ENCODE measurements at places on chromosomes 7 and 10.

- no peak for DNase-seq
Measured at GRCh38 chr10:106175760-106176377, 988.6 kb downstream of the SORCS1 start.

GRCh38 chr7:4633012-4633411 is 49.1 kb upstream of the FOXK1 start:
- DNase-seq = no peak

GRCh38 chr10:67804395-67804678 is 33.7 kb downstream of the DNAJC12 start:
- no peak for DNase-seq

DNA sequence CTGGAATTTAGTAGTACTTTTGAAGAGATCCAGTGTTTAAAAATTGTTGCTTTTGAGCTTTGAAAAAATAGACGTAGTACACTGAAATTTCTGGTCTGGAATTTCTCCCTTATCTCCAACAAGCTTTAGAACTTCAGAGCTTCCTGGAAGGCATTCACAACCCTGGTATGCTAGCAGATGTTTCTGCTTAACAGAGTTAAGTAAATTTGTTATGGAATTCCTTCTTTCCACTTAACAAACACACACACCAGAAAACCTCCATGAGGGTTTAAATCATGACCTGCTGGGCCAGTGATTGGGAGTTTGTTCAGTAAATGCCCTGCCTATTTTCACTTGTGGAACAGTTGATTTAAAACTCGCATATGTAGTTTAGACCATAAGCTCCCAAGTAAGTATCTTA is 13.7 kb downstream of the ASB15 start:
- no peak for DNase-seq

GRCh38 chr7:51045319-51046102 is 262.8 kb upstream of the GRB10 start:
- DNase-seq = no peak

GRCh38 chr7:101468546-101469275 is 106.0 kb downstream of the COL26A1 start:
- DNase-seq = no peak

- no peak for DNase-seq
Measured at GRCh38 chr7:25310896-25311295, 82.6 kb upstream of the NPVF start.

DNA sequence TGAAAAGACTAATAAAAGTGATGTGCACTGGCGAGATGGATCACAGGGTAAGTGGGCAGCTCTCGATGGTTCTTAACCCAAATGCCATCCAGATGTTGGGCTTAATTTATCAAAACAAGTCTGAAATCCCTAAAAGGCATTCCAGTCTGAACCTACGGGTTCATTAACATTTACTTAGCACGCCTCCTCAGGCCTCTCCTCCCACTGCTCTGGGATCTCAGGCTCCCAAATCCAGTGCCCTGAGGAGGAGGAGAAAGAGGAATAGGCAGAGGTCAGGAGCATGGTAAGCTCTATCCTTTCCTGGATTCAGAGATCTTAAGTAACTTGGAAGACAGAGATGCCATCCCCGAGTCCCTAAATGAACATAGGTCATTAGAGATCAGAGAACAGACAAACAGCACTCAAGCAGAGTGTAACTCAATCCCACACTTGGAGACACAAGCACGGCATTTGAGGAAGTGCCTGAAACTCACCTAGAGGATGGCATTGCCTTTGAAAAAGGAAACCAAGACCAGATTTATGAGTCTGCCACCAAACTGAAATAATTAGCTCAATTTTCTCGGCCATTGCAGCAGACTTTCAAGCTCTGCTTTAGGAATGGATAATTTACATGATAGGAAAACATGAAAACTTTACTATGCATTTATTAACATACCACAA is 140.9 kb downstream of the CXCL12 start:
- no peak for DNase-seq

- DNase-seq = peak; percentile 80
Measured at GRCh38 chr7:68813551-68814080, 784.7 kb upstream of the AUTS2 start.

DNA sequence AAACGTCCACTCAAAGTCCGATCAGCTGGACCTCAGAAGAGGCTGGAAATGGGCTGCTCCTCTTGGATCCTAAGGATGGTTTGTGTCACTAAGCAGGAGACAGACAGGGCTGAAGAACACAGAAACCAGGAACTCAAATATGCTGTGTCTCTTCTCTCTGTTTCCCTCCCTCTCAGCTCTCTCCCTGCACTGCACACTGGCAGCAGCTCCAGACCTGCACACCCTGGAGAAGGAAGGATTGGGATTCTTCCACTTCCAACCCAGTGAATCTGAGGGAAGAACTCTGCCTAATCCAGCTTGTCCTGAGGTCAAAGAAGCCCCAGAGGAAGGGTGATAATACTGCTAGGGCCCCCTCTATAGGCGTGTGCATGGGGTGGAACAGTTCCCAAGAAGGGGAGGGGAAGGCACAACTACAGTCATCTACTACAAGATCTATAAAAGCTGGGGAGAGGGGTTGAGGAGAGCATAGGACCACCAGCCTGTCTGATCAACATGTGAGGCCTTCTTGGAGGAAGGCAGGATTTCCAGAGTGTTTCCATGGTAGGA is 22.7 kb upstream of the ZCCHC24 start:
- DNase-seq = no peak

DNA sequence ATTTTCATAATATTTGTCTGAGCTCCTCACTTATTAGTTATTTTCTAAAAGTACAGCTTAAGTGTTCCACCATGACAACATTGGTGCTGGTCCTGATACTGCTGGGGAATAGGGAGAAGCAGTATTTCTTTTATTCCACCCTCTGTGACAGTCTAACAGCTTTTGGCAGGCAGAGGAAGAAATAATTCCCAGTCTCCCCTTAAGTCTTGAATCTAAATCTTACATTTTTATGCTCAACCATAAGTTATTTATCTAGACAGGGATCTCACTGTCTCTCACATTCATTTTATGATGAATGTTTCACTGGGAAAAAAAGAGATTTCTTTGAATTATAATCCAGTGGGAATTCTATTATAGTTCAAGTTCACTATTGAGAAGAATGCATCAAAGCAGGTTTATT is 71.5 kb downstream of the MAGI2 start:
- DNase-seq = no peak

GRCh38 chr7:50853311-50853710 is 70.6 kb upstream of the GRB10 start:
- no peak for DNase-seq

DNA sequence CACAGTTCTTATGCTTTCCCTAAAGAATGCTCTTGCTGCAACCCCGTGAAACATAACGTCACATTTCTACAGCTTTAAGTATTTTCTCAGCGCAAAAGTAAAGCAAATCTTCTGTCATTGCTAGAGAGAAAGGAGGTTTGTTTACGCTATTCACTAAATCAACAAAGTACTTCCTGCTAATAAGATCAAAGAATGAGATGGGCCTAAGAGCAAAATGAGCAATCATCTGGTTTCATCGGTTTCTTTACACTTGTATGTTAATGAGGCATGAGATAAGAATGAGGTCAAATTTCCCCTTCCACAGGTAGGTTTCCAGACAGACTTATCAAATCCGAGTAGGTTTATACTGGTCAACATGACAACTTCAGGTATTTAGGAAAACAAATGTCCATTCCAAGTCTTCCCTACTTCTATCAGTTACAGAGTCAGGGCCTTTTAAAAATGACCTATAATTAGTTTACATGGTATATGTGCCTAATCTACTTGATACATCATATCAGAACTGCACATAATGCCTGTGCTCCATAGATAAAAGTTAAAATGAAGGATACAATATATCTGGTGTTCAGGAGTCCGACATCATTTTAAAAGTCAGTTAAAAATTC is 8.4 kb downstream of the USP6NL start:
- no peak for DNase-seq

GRCh38 chr10:15626937-15627336 is 92.8 kb downstream of the ITGA8 start:
- no peak for DNase-seq

DNA sequence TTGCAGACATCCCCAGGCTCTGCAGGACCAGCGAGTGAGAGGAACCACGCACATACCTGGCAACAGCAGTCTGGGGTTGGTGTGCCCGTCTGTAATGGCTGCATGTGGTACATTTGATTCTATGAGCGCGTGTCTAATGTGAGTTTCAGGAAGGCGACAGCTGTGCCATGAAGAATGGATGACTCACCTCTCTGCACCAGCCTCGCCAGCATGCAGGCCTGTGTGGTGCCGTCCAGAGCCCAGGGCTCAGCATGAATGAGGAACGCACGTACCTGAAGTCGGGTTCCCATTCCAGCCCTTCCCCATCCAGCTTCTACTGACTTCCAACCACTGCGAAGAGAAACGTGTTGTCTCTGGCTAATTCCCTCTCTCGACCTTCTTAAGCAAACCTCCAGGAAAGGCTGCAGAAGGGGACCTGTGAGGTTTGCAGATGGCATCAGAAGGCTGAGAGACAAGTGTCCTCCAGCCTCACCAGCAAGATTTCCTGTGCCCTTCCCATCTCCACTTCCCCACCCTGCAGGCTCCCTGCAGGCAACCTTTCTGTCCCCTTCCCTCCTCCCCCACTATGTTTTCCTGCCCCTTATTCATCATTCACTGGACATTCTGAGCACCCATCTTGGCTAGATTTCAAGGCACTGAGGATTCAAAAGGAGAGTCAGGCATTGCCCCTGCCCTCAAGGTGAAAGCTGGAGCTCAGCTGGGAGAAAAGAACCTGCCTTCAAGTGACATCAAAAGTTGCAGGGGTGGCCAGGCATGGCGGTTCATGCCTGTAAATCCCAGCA is 54.3 kb downstream of the ASB13 start:
- no peak for DNase-seq

DNA sequence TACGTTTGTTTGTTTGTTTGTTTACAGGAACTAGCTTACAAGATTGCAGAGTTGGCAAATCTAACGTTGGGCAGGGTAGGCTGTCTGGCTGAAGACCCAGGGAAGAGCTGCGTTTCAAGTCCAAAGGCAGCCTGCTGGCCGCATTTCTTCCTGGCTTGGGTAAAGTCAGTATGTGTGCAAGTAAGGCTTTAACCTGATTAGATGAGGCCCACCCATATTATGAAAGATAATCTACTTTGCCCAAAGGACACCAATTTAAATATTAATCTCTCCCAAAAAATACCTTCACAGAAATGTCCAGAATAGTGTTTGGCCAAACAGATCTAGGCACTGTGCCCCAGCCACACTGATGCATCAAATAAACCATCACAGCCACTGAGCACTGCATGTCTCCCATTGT is 228.9 kb upstream of the HABP2 start:
- no peak for DNase-seq

GRCh38 chr7:49344556-49344955 is 420.2 kb downstream of the CDC14C start:
- DNase-seq = no peak

DNA sequence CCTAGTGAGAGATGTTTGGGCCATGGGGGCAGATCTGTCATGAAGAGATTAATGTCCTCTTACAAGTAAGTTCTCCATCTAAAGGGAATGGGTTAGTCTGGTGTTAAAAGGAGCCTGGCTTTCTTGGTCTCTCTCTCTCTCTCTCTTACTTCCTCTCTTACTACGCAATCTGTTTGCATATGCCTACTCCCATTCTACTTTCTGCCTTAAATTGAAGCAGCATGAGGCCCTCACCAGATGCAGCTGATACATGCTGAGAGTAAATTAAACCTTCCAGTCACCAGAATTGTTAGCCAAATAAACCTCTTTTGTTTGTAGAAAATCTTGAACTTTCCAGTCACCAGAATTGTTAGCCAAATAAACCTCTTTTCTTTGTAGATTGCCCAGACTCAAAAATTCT is 884.1 kb downstream of the NRG3 start:
- no peak for DNase-seq

GRCh38 chr10:100037758-100038315 is 28.1 kb upstream of the DNMBP start:
- DNase-seq = no peak
